ENCODE measurements at places on chromosomes 12 and 14.
A peak's percentile ranks its signal among the peaks of the same experiment; 100 is the strongest.

- DNase-seq, result no peak
Observed at GRCh38 chr14:99736603-99737371, 52.7 kb downstream of the CYP46A1 start.

DNA sequence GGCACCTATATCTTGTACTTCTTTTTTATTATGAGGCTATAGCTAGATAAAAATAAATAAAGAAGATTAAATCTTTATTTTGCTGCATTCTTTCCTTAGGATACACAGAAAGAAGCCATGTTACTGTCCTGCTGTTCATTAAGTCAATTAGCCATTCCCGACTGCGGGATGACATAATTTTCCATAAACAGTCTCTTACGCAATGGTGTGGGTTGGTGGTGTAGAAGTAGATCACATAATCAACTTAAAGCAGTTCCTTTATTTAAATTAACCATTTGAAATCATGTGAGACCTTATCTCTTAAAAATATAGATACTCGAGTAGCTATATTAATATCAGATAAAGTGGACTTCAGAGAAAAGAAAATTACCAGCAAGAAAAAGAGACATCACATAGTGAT lies 40.2 kb downstream of the TAOK3 start:
- DNase-seq, result peak; percentile 73

GRCh38 chr12:62123721-62124203 lies 136.4 kb upstream of the USP15 start:
- DNase-seq, result peak; percentile 44

- DNase-seq, result no peak
Observed at GRCh38 chr12:94333396-94333795, 126.3 kb downstream of the CEP83 start.

DNA sequence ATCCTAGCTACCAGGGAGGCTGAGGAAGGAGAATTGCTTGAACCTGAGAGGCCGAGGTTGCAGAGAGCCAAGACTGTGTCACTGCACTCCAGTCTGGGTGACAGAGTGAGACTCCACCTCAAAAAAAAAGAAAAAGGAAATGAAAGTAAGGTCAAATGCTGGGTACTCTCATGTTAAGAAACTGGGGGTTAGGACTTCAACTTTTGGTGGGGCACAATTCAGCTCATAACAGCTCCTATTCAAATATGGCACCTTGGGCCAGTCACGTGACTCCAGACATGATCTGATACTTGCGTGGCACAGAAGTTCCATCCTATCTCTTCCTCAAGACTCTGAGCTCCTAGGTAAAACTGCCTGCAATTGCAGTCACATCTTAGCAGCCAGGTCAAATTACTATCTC lies 142.7 kb downstream of the EGLN3 start:
- DNase-seq, result no peak

DNA sequence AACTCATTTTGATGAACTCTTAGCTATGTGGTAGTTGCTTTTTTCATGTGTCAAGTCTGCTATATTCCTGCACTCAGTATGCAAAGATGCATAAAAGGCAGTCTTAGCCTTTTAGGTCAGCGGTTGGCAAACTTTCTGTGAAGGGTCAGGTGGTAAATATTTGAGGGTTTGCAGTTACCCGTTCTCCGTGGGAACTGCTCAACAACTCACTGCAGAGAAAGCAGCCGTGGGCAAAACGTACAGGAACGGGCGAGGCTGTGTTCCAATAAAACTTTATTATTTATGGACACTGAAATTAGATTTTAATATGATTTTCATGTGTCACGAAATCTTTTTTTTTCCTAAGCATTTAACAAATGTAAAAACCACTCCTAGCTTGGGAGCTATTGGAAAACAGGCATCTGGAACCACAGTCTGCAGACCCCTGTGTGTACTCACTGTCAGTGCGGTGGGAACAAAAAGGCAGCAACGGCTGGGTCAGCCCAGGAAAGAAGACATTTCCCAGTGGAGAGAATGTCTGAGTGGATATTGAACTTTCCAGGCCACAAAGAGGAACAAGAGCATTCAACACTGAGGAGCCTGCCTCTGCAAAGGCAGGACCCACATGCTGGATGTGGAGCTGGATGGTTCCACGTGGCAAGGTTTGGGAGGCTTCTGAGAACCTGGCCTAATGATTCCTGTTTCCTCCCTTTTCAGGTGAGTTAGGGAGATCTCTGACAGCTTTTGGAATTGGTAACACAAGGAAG lies 3.5 kb upstream of the ACACB start:
- no peak for DNase-seq

GRCh38 chr14:104339829-104340228 lies 201.4 kb downstream of the KIF26A start:
- no peak for DNase-seq

DNA sequence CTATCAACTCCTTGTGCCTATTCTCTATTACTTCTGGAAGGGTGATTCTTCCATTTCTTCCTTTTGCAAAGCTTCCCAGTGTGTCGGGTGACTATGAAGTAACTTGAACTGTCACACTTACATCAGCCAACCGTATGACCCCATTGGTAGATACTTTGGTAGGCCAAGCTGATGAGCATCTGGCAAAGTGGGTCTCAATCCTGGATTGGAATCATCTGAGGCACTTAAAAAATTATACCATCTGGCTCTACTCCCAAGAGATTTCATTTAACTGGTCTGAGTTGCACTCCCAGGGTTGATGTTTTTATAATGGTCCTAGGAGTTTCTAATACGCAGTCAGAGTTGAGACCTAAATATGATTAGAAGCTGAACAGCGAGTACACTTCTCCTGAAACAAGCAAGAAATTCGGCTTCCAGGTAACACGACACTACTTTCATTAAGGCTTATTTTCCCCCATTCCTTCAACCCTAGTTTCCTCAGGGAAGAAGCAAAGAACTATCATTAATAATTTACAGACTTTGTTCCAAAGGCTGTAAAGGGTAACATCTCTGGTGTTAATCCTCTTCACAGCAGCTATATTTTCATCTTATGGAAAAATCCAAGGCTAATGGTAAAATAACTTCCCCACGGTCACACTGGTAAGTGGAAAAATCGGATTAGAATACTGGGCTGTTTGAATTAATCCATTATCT lies 76.8 kb downstream of the PDE6H start:
- no peak for DNase-seq

GRCh38 chr14:83734431-83734830 lies 1795.5 kb upstream of the FLRT2 start:
- DNase-seq, result no peak

- DNase-seq, result no peak
Observed at GRCh38 chr12:8912914-8913313, 1.4 kb upstream of the PHC1 start.

GRCh38 chr12:25264114-25264513 lies 13.4 kb upstream of the KRAS start:
- no peak for DNase-seq

DNA sequence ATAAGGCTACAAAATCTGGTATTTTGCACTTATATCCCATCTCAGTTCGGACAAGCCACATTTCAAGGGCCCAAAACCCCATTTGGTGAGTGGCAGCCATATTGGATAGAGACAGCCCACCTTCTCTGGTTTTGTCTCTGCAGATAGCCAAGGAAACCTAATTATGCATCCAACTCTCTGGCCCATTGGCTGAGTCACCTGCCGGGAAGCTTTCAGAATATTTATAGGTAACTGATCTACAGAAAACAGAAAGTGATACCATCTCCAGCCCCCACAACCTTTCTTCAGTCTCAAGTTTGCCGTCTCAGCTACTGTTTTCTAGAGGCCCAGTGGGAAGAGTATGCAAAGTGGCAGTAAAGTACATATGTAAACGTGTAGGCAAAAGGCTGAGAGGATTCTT lies 33.7 kb upstream of the PPP1CC start:
- DNase-seq, result no peak

DNA sequence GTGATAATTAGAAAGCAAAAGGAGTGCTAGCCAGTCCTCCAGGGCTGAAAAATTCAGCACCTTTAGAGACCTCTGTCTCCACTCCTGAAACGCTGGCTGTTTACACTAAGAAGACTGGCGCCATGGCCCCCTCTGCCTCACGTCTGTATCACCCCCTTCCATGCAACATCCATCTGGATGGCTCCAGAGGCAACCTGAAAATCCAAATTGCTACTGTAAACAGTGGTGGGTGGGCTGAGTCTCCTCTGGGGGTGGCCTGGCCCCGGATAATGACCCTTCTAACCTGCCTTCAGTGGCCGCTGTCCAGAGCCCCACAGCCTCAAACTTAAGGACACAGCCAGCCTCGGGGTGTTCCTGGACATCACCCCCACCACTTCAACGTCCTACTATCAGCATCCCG lies 1.4 kb downstream of the PRKD1 start:
- no peak for DNase-seq

- DNase-seq, result no peak
Observed at GRCh38 chr14:58887931-58888330, 250.2 kb downstream of the DACT1 start.

- DNase-seq, result peak; percentile 33
Observed at GRCh38 chr14:24298892-24299254, 707 bp downstream of the DHRS1 start.

GRCh38 chr12:5593086-5593485 lies 161.2 kb downstream of the NTF3 start:
- DNase-seq, result no peak

DNA sequence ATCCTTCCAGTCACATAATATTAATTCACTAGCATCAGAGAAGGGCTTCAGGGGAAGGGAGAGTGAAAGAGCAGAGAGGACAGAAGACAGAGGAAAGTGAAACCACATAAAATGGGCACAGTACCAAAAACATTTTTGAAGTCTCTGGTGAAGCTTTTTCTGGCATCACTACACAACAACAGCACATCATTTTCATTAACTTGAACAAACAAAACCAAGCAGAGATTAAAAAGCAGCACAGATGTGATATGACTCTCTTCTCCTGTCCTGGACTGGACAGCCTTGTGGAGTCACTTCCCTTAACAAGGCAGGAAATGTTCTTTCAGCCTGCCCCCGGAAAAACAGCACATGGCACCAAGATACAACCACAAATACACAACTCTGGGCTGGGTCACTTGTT lies 112.0 kb downstream of the TSPAN8 start:
- no peak for DNase-seq

DNA sequence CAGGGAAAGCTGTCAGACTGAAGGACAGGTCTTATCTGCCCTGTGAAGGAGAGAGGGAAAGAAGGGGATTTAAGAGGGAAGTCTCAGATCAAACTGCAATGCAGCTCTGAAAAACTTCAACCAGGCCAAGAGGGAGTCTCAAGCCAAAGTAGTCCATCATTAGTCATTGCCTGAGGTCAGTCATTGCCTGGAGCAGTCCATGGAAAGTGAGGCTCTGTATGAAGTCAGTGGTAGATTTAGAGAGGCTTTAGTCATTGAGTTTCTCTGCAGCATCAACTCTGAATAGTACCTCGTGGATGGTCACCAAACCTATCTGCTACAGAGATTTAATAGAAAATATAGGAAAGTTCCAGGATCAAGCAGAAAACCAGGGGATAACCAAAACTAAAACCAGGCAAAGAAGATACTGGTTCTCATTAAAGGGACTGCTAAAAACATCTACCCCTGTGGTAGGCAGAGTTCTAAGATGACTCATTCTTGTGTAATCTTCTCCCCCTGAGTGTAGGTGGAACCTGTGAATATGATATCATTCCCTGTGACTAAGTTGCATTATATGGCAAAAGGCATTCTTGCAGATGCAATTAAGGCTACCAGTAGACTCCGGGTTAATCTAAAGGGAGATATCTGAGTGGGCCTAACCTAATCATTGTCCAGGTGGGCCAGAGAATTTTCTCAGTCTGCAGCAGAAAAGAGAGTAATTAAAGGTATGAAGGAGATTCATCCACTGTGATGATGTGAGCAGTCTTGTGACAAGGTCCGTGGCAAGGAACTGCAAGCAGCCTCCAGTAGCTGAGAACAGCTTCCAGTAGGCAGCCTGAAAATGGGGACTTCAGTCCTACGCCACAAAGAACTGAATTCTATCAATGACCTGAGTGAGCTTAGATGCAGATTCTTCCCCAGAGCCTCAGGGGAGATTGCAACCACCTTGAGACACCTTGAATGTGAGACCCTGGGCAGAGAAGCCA lies 123.1 kb downstream of the GALC start:
- DNase-seq, result no peak

DNA sequence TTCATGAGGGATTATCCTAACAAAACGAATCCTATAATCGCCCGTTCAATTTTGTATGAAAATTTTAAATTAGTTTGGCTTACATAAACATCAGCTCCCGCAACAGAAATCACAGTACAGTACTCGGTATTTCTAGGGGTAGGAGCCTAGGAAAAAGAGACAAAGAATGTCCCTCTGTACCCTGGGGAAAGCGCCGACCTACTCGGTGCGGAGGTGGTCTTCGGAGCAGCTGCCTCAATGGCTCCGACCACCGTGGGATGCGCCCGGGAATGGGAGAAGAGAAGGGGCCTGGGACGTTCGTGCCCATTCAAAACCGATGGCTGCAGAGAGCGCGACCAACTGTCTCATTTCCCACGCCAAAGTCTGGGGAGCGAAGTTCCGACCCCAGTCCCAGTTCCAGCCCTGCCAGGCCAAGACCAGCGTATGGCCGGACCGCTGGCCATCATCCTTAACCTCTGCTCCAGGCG lies 618 bp downstream of the GNPNAT1 start:
- DNase-seq, result no peak

DNA sequence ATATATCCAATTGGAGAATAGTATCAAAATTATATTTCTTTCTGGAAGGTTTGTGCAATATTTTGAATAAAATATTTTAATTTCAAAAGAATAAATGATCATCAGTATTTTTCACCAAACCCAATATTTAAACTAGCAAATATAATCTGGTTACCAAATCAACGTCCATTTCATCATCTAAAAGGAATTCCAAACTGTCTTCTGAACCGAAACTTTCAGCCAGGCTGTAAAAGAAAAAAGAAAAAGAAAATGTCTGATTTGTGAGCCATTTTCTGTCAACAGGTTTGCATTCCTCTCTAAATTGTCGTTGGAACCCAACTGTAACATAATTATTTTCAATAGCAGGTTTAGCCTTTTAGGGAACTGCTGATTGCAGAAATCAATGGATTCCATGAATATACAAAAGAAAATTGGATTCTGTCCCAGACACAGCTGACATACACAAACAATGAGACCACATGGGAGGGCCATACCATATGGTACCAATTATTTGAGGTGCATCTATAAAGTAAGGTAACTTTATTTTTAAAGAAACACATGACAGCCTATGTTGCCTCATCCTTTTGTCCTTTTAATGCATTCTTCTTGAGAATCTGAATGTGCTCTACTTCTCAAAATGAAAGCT lies 22.7 kb downstream of the SNRPF start:
- no peak for DNase-seq

All from CD14-positive monocyte (primary cell).